ENCODE measurements at places on chromosomes 1 and 21.

GRCh38 chr1:168822911-168823310 is 93.9 kb upstream of the DPT start:
- no peak for DNase-seq

DNA sequence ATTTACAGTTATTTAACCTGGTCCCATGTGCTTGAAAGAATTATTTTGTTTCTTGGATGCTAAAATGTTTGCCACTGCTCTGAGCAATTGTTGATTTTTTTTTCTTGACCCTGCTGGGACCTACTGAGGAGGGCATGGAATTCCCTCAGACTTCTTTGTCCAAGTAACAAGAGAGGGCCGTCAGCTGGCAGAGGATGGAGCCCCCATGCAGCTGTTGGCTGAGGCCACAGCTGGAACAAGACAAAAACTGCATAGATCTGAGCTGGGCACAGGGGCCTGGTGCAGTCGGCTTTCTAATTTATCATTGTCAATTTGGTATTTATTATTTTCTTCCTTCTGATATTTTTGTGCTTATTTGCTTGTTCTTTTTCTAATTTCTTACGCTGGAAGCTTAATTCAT is 39.6 kb upstream of the ABCG1 start:
- DNase-seq: no peak

DNA sequence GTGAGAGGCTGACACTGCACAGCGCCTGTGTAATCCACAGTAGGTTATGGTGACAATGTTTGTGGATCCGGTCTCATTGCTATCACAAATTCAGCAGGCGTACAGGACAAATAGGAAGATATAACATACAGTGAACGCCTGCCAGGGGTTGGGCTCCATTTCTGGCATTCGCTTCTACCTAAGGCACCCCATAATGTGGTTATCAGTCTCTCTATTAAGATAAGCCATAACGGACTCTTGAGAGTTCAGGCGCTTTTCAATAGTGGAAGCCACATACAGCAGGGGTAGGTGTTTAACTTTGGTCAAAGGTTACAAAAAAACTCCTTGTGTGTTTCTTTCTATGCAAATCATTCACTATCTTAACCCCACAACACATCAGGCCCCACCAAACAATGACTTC is 72.8 kb downstream of the SIPA1L2 start:
- no peak for DNase-seq

DNA sequence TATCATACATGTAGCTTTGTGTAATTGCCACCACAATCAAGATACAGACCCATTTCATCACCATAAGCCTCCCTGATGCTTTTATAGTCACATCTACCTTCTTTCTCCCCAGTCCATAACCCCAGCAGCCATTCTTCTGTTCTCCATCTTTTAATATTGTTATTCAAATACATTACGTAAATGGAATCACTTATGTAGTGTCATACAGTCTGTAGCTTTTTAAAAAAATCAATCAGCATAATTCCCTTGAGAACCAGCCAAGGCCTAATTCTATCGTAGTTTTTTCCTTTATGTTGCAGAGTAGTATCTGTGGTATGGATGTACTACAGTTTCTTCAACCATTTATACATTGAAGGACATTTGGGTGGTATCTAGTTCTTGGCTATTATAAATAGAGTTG is 31.6 kb upstream of the WDR26 start:
- no peak for DNase-seq

- no peak for DNase-seq
Measured at GRCh38 chr1:31111290-31111951, 45.9 kb upstream of the PUM1 start.

- DNase-seq: no peak
Measured at GRCh38 chr1:231523816-231524215, 4.7 kb upstream of the TSNAX start.

- no peak for DNase-seq
Measured at GRCh38 chr21:28636752-28637691, 355.7 kb downstream of the LTN1 start.

DNA sequence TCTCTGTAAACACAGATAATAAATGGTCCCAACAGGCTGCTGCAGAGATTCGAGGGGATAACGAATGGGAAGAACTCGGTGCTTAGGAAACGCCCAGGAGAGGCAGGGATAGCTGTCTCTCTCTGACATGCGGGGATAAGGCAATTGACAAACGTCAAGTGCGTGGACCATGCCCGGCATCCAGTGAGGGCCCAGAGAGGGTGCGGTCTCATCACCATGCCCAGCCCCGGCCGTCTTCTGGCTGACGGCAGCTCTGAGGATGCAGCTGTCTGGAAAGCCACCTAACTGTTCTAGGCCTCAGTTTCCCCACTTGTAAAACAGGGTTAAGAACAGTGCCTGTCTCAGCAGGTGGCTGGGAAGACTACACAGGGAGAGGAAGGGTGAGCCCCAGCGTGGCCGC is 48.1 kb downstream of the ACOT7 start:
- DNase-seq: no peak

DNA sequence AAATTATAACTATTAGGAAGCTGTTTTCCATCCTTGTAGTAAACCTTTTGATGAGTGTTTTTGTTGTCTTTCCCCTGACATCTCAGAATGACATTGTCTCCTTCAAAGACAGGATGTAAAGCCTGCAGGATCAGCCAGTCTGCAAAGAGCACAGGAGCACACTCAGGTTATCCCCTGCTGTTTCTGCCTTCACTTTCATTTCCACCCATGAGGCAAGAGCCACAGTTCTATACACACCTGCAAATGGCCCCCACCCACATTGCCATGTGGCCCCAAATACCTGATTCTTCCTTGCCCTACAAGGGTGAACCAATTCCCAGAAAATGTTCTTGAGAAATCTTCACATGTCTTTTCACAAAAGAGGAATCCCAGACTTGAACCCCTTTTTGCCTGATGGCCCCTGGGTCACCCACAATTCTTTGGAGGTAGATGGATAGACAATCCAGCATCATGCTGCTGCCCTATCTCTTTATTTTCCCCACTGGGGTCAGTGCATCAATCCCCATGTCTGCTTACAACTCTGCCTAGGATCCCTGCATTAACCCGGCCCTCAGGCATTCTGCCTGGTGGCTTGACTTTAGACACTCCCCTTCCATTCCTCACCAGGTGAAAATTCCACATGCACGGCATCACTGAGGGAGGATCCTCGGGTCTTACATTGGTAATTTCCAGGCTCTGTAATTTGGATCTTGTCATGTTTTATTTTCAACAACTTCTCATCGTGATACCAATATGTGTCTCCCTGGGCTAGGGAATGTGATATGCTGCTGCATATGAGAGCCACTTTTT is 2.6 kb downstream of the FCRL3 start:
- DNase-seq: no peak

GRCh38 chr1:115117298-115117697 is 28.0 kb upstream of the TSPAN2 start:
- DNase-seq: no peak

DNA sequence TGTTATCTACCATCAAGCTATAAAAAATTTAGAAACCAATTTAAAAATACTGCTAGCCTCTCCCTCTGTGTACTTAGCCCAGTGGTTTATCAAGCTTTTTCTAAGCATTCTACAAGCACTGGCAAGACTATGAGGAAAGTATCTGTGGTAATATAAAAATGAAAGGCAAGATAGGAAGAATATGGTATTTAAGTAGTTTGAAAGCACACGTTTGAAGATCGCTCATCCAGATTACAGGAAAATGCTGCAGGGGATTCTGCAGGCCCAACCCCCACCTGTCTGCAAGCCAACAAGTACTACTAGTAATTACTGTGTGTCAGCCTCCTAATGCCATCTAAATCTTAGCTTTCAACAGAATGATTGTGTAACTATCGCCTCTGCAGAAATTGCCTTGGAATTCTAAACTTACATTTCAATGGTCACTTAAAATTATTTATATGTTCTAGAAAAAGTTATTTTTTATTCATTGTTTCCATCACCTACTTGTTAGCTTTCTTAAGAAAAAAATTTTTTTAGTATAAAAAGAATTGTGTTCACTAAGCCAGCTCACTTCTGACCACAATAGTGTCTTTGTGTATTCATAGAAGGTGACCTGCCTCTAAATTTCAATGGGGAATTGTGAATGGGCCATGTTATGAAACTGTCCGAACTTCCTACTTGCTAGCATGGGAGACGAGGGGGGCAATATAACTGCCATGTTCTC is 8.5 kb downstream of the ERRFI1 start:
- peak; percentile 60 for DNase-seq

GRCh38 chr1:40627987-40628902 is 37.2 kb downstream of the RIMS3 start:
- no peak for DNase-seq

- no peak for DNase-seq
Measured at GRCh38 chr21:39141502-39141901, 41.7 kb downstream of the PSMG1 start.

GRCh38 chr1:212797681-212798080 is 6.0 kb downstream of the TATDN3 start:
- no peak for DNase-seq

- DNase-seq: peak; percentile 85
Measured at GRCh38 chr1:15282810-15283474, 35.9 kb downstream of the FHAD1 start.

DNA sequence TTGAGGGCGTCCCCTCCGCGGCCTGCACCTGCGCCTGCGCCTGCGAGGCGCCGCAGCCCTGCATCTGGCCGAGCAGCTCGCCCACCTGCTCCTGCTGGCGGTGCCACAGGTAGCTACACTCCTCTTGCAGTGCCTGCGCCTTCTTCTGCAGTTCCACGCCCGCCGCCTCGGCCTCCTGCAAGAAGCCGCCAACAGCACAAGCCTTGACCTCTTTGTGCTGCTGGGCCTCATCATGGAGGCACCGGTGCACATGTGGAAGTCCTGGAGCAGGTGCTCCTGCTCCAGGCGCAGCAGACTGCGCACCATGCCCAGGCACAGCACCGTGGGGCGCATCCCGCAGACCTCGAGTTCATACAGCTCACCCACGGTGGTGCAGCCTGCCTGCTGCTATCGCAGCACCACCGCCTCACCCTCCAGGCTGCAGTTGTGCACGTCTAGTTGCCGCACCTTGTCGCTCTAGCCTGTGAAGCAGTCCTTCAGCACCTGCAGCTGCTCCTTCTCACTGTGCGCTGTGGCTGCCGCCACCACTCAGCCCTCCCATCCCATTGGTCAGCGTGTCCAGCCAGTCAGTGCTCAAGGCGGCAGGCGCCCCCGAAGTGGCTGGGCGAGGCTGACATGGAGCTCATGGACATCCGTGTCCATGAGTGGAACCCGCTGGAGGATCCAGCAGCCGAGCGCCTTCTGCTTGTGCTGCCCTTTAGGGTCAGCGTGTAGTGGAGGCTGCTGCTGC is 12.2 kb upstream of the CD2 start:
- no peak for DNase-seq

DNA sequence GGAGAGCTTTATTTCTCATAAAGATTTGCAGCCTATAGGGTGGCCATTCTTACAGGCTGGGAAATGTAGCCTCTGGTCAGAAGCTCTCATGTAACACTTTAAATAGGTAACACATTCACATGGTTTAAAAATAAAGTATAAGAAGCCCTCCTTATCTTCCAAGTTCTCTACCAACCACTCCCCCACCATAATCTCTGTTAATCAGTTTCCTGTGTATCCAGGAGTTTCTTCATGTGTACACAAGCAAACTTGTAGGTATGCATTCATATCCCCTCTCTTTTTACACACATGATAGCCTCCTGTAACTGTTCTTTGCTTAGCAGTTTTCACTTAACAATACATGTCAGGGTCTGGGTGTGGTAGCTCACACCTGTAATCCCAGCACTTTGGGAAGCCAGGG is 4.9 kb upstream of the STMN1 start:
- no peak for DNase-seq

DNA sequence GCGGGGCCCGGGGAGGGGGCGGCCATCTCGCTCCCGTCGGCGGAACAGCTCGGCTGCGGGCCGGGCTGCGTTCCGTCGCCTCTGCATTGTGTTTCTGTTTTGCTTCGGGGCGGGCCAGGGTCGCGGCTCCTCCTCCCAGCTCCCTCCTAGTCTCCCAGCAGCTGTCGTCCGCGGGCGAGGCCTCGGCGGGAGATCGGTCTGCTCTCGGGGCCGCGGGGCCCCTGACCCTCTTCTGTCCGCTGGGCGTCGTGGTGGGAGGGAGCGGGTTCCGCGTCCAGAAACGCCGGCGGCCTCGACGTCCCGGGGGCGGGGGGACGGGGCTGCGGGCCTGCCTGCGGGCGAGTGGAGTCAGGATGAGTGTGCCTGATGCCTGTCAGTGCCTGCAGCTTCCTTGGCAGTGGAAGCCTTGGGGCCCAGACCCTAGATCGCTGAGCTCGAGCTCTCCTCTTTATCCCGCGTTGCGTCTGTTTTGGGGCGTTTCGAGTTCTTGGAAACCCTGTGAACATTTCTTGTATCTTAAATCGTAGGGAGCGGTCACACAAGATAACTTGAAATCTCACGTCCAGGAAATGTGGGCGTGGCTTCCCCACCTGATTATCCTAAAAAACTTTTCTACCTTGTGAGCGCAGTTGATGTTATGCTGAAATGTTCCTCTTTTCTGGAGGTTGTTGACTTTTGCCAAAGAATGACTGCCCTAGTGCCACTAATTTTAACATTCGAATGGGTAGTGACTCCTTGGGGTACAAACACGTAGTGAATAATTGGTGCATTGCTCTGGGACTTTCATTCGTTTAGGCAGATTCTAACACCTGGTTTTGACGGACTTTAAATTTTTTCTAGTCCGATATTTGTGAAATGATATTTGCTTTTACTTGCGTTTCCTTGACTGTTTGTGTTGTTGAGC is 676 bp downstream of the MORC3 start:
- peak; percentile 70 for DNase-seq

DNA sequence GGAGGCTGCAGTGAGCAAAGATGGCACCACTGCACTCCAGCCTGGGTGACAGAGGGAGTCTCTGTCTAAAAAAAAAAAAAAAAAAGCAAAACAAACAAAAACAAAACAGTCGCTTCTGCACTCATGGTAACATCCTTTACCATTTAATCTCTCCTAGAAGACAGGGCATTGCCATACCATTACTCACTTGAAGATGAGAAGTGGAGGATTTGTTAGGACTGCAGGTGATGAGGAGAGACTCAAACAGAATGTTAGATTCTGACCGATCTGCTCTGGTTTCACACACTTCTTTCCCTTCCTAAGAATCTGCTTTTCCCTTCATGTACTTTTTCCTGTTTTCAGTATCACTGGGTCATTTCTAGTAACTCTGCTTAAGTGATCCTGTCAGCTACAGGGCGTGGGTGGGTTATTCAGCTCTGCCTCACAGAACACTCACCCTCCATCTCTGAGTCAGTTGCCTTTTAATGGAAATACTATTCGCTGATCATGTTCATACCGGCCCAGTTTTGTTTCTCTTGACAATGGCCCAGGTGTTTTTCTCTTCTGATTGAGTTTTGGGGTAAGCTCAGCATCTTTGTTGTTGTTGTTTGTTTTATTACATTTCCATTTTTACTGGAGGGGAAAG is 148.0 kb upstream of the ERG start:
- no peak for DNase-seq

- no peak for DNase-seq
Measured at GRCh38 chr1:46557403-46557802, 6.0 kb upstream of the KNCN start.

GRCh38 chr1:29462096-29462495 is 225.8 kb downstream of the PTPRU start:
- DNase-seq: peak; percentile 34

- DNase-seq: no peak
Measured at GRCh38 chr1:5690291-5690690, 301.9 kb downstream of the NPHP4 start.

GRCh38 chr1:101588677-101589076 is 351.9 kb downstream of the S1PR1 start:
- no peak for DNase-seq

GRCh38 chr1:67582625-67583461 is 102.2 kb upstream of the GADD45A start:
- no peak for DNase-seq

- DNase-seq: no peak
Measured at GRCh38 chr21:42426876-42427480, 23.3 kb downstream of the UBASH3A start.

- DNase-seq: no peak
Measured at GRCh38 chr1:226654046-226654667, 84.9 kb downstream of the ITPKB start.

Measured in breast epithelium (tissue), 4 donors.